Activated effector memory CD4-positive, alpha-beta T cell treated with Interleukin-2 at 50 U/mL for 16 hours (primary cell): ENCODE measurements at places on chromosomes 2 and 18.

- no peak for DNase-seq
These were observed 69.2 kb downstream of the DLGAP1 start for GRCh38 chr18:4385876-4386275.

GRCh38 chr2:123363826-123364225 lies 661.3 kb upstream of the CNTNAP5 start:
- no peak for DNase-seq

DNA sequence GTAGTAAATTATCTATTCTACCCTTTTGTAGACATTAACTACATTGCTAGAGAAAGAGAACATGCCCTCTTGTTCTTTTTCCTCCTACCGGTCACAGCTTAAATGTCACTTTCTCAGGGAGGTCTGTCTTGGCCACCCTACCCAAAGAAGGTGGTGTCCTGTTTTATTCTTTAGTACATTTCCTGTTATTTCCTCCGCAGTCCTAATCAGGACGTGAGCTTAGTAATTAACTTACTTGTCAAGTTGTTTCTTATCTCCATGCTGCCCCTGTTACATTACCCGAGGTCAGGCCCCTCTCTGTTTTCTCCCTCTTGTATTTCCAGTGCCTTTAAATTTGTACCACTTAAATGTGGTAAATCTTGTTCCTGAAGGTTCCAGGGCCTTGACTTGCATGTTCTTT lies 73.7 kb upstream of the RMDN2 start:
- DNase-seq = no peak

- no peak for DNase-seq
These were observed 277.4 kb upstream of the MC4R start for GRCh38 chr18:60649842-60650536.

GRCh38 chr2:235230821-235231601 lies 262.8 kb upstream of the AGAP1 start:
- DNase-seq = no peak

- DNase-seq = no peak
These were observed 44.0 kb downstream of the PDCL3 start for GRCh38 chr2:100606726-100607343.

GRCh38 chr2:28216331-28216730 lies 176.3 kb upstream of the FOSL2 start:
- no peak for DNase-seq

DNA sequence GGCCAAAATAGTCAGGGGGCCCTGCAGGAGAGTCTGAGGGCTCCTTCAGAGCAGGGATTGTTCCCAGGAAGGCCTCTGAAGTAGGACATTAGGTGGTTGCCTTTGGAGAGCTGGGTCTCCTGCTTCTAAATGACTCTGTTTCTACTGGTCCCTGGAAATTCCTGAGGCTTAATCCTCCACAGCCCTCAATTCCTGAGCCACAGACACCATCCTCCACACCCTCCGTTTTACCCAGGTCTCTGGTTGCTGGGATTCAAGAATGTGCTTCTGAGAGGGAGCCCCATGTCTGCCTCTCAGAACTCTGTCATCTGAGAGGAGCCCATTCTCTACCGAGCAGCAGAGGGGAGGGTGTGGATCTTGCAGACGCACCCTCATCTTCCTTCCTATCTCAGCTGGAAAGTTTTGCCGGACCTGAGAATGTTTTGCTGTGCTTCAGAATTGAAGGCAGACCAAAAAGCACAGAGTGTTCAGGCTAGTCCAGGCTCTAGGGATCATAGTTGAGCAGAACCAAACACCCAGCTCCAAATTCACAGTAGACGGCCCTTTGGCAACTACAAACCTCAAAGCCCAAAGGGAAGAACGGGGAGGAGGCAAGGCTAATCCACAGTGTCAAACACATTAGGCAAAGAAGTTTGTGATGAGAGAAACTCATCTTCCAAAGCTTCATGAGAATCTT lies 8.1 kb downstream of the VIT start:
- no peak for DNase-seq

GRCh38 chr2:39697454-39697853 lies 31.7 kb downstream of the TMEM178A start:
- DNase-seq = no peak

DNA sequence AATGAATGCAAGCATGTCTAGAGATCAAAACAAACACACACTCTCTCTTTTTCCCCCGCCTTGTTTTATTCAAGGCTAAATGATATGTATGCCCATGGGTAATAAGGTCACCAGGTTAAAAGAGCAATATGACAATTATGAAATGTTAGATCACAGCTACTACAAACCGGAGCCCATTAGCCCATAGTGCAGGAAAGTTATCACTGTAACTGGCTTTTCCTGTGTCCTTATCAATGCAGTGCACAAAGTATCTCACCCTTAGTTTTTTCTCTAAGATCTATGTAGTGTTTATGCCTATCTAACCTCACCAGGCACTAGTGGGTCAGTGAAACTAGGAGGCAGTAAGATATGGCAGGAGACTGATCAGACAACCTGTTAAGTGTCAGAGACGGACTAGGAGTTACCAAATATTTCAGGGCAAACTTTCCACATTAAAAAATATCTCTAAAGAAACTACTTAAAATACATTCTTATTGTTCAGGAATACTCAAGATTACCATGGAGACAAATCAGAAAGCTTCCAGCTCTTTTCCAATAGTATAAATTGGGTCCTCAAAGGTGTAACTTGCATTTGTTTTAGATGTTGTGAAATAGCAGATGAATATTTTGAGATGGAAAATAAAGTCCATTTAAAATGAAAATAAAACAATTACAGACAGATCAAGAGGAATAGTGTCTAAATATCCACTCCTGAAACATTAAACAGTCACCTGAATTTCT lies 282.2 kb downstream of the EXOC6B start:
- no peak for DNase-seq

- no peak for DNase-seq
These were observed 140.1 kb downstream of the MAIP1 start for GRCh38 chr2:200095436-200095835.

- DNase-seq = no peak
These were observed 214.2 kb upstream of the ACVR2A start for GRCh38 chr2:147630585-147630984.

DNA sequence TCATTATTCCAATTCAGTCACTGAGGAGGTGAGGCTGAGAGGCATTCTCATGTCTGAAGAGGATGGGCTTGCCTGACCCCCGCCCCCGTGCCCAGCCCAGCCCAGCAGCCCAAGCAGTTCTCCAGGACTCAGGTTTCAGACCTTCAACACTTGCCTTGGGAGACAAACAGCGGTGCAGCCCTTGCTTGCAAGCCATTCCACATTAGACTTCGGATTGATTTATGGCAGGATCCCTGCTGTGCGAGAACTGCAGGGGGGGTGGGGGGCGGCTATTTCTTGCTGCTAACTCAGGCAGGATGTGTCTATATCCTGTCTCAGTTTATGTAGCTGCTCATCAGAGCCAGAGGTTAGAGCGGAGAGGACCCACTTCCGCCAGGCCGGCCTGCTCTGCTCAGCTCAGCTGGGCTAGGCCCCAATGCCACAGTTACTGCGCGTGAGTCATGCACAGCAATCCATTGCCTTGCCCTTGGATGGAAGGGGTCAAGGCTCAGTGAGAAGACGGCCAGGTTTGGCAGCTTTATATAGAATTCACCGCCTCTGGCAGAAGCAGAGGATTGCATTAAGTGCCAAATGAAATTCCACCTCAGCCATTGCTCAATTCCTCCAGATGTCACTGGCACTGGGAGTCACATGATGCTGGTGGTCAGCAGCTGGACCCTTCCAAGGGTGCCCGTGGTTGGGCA lies 1.8 kb downstream of the GYPC start:
- DNase-seq = peak; percentile 72

GRCh38 chr2:176669398-176670174 lies 400.3 kb downstream of the MTX2 start:
- no peak for DNase-seq

- no peak for DNase-seq
These were observed 191.3 kb downstream of the AGAP1 start for GRCh38 chr2:235685024-235685721.

GRCh38 chr2:164881524-164881923 lies 39.9 kb upstream of the COBLL1 start:
- no peak for DNase-seq

GRCh38 chr2:176483476-176483875 lies 214.2 kb downstream of the MTX2 start:
- DNase-seq = no peak

GRCh38 chr2:112731479-112731878 lies 10.7 kb downstream of the NT5DC4 start:
- no peak for DNase-seq

DNA sequence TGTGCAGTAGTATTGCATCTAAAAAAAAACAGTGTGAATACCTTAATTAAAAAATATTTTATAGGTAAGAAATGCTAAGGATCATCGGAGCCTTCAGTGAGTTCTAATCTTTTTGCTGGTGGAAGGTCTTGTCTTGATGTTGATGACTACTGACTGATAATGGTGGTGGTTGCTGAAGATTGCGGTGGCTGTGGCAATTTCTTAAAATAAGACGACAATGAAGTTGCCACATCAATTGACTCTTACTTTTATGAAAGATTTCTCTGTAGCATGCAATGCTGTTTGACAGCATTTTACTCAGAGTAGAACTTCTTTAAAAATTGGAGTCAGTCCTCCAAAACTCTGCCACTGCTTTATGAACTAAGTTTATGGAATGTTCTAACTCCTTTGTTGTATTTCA lies 36.2 kb downstream of the GLS start:
- DNase-seq = no peak

DNA sequence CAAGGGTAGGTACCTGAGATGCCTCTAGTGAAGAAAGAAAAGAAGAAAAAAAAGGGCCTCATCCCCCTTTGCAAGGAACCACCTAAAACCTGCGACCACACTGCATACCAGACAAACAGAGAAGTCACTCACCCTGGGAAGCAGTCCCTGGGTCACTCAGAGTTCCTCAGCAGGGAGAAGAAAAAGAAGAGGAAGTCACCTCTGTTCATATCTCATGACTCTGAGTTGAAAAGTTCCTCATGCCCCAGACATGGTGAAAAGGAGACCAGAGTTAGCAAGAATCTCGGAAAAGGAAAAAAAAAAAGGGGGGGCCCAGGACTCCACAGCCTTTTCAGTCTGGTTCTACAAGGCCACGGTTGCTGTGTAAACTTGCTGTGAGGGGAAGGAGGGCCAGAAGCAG lies 478.4 kb upstream of the NRXN1 start:
- DNase-seq = no peak

DNA sequence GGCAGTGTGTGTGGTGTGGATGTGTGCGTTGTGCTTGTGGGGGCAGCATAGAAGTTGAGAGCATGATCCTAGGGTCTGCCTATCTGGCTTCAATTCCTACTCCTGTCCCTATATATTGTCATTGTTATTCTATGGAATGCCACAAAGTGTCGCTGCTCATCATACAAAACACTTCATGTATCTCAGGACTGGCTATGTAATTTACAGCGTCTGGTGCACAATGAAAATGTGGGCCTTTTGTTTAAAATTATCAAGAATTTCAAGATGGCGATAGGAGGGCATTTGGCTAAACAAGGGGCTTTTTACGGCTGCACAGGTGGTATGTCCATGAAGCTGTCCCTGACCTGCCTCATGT lies 3.4 kb downstream of the SERPINB2 start:
- DNase-seq = no peak

- no peak for DNase-seq
These were observed 49.8 kb downstream of the TFPI start for GRCh38 chr2:187504312-187504921.

GRCh38 chr2:237388036-237388435 lies 25.9 kb downstream of the COL6A3 start:
- DNase-seq = no peak

- DNase-seq = peak; percentile 61
These were observed 14.1 kb upstream of the CHRNA1 start for GRCh38 chr2:174778085-174778981.

DNA sequence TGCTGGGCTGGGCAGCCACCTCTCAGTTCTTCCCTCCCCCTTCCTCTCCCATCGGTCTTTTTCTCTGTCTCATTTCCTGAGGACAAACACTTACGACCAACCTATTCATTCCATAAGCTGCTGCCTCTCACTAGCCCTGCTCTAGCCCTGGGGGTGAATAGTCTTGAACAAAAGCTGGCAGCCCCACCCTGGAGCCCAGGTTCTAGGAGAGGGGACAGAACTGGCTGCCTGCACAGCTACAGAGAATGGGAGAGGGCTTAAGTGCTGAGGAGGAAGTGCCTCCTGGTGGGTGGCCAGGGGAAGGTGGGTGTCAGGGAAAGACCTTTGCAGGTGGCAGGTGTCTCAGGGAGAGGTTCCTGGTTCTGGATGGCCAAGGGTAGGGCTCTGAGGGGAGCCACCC lies 22.8 kb downstream of the ANO7 start:
- DNase-seq = no peak

DNA sequence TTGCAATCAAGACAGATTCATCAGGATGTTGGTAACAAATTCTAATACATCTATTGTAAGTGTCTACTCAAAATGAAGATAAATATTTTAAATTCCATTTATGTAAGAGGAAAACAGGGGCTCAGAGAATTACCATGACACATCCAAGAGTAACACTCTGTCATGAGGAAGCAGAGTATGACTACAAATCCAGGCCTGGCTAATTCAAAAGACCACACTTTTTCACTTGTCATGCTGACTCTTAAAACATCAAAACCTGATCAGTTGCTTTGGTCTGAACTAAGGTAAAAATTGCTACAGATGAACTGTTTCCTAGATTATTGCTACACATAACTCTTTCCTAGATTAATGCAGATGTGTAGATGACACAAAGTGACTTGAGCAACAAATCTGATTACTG lies 880.6 kb downstream of the TSN start:
- DNase-seq = no peak

GRCh38 chr18:3885209-3885792 lies 435.3 kb downstream of the TGIF1 start:
- DNase-seq = no peak

GRCh38 chr18:57343833-57344232 lies 8.5 kb upstream of the ST8SIA3 start:
- no peak for DNase-seq

GRCh38 chr2:237427769-237428506 lies 14.0 kb upstream of the COL6A3 start:
- DNase-seq = peak; percentile 20

- no peak for DNase-seq
These were observed 282.5 kb upstream of the CWC22 start for GRCh38 chr2:180289627-180290026.

DNA sequence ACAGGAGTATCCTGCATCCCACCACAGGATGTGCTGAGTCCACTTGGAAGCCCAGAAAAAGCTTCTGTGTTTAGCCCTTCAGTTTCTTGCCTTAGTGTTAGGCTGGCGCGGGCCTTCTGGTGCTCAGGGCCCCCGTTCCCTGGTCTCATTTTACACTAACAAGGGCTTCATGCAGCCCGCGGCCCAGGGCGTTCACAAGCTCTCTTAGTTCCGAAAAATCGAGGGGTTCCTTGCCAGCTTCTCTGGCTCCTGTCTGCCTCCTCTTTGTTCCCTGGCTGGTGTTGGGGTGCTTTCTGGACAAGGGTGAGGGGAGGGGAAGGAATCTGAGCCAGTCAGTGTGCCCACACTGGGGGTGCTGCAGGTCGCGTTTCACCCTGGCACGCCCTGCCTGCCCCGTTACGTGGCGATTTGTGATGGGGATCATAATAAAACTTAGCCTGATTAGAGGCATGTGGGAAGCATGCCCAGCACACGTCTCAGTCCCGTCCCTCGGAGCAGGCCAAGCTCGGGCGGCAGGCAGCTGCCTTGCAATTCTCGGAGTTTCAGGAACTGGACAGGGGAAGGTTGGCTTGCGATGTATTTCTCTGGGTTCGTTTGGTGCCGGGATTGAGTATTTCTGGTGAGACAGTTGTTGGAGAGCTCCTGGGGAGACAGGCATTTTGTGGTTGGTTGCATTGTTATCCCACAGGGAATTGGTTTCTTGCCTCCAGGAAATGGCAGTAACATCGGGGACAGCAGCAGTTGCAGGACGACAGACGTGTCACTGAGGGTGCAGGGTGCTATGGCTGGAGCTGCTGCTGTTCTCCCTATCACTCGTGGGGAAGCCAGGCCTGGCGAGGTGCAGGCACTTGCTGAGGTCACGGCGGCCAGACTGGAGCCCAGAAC lies 22.9 kb downstream of the SH3BP4 start:
- DNase-seq = no peak
